PC-9 (cell line): ENCODE measurements at places on chromosomes 5 and 9. TPM values are rescaled to one million over a fixed set of nuclear protein-coding genes. Genes with fewer than 3 reads are reported as not detected.

Gene MEGF10
- total RNA-seq = not detected in 2 replicates

DNA sequence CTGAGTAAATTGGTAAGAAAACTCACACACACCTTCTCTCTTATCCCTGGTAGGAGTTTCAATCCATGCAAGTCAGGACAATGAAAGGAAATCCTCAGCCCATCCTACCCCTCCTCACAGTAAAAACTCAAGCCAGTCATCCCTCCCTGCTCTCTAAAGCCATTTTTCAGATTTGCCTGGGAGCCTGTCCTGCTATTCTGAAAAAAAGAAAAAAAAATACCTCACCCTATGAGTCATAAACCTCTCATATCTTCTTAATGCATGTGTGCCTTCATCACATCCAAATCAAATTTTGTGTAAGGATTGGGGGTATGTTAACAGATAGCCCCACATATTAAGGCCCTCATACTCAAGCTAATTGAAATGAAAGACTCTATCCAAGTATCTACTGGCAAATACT is 14.1 kb downstream of the UGT3A2 start:
- DNase-seq = no peak

GRCh38 chr5:132840896-132841295 is 10.4 kb upstream of the SHROOM1 start:
- DNase-seq = no peak

GRCh38 chr9:114083666-114084065 is 5.6 kb upstream of the AMBP start:
- no peak for DNase-seq

DNA sequence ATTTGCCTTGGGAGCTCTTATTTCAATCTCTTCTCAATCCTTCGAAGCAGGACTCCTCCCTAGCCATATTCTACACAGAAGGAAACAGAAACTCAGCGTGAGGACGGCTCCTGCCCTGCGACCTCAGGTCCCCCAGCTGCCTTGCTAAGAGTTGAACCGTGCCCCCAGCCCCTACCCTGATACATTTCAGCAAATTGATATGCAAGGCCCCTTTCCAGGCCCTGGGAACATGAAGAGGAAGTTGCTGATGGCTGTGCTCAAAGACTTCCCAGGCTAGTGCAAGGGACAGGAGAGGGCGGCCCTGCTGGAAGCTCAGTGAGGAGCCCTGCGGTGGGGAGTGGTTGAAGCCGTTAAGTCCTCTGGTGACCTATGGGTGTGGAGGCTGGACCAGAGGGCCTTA is 41.5 kb downstream of the BOD1 start:
- no peak for DNase-seq

DNA sequence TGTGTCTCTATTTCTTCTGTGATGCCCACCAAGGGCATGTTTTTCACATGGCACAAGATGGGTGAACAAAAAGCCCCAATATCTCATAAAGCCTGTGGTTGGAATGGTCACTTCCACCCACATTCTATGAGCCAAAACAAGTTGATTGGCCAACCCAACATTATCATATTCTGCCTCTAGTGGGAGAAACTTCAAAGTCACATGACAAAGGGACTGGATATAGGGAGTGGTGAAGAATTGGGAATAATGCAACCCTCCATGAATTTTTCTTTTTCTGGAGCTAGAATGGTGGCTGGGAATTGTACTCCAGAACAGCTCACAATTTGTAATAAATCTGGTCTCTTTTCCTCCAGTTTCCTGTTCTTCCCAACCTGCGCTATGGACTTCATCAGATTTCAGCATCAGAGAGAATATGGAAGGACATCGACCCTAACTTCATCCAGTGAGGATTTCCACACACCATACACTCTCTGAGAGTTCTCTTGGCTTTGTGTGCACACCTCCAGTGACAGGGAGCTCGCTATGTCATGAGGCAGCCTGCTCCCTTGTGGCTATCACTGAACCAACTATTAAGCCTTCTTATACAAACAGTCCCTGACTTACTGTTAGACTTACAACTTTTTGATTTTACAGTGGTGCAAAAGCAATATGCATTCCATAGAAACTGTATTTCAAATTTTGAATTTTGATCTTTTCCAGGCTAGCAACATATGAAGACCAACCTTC is 12.0 kb upstream of the B4GALT1 start:
- DNase-seq = no peak

DNA sequence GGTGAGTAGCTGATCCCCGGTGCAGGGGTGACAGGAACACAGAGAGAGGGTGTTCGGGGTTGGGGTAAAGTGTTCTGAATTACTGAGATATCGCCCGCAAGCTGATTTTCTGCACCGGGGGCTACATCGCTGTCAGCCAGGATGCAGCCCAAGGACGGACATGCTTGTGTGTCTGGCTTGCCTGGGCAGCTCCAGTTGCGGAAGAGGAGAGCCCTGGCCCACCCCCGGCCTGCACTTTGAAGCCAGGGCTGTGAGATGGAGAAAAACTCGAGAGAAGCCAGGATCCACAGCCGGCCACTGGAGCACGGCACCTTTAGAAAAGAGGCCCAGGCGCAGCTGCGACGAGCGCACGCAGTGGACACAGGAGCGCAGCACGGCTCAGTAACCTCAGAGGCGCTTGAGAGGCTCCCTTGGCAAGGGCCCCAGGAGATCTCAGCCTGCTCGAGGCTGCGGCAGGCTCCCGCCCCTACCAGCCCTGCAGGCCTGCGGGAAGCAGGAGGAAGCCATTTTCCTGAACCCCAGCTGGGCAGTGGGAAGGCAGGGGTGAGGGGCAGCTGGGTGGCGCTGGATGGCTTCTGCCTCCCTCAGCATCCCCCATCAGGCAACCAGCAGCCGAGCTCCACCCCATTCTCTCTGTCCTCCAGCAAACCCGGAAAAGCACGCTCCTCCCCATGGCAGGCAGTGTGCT is 59.2 kb downstream of the C9orf50 start:
- no peak for DNase-seq

DNA sequence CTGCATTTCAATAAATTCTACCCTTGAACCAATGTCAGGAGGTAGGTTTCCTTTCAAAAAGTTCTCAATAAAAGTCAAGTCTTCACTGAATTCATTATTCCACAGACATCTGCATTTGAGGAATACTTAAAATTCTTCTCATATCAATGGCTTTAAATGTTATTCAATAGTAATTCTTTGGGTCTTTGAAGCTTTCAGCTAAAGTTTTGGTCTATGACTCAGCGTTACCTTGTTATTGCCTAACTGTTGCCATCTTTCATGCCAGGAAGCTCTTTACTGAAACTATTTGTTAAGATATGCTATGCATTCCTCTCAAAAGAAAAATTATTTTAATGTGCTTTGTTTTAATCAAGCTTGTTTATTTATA is 170.5 kb downstream of the NNT start:
- no peak for DNase-seq

DNA sequence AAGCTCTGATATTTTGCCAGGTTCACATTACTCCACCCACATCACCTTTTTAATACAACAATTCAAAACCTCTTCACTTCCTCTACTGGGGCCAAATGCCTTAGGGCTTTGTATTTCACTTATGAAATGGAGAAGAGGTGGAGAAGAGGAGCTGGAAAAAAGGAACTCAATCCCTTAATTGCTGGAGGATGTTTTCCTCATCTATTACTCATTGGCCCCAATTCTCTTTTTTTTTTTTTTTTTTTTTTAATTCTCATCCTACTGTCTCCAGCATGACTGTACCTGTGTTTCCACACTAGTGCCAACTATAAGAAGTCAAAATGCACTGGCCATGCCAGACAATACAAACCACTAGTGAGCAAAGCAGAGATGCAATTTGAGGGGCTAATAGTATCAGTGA is 20.9 kb downstream of the FAM13B start:
- DNase-seq = no peak

Gene LCN12
- 9.3 and 14.2 TPM in 2 replicates for total RNA-seq

Gene FAT2
- total RNA-seq = 0.28 and 0.48 TPM in 2 replicates

- DNase-seq = no peak
Observed at GRCh38 chr9:84490842-84491325, 150.3 kb upstream of the SLC28A3 start.

Gene IFNA21
- total RNA-seq = not detected in 2 replicates

- DNase-seq = no peak
Observed at GRCh38 chr9:111926421-111926875, 29.8 kb downstream of the UGCG start.

- no peak for DNase-seq
Observed at GRCh38 chr5:52685566-52685965, 102.2 kb upstream of the ITGA1 start.

Gene PCDHGA1
- total RNA-seq = 0.07 TPM in 1 of 2 replicates, not detected in the other

DNA sequence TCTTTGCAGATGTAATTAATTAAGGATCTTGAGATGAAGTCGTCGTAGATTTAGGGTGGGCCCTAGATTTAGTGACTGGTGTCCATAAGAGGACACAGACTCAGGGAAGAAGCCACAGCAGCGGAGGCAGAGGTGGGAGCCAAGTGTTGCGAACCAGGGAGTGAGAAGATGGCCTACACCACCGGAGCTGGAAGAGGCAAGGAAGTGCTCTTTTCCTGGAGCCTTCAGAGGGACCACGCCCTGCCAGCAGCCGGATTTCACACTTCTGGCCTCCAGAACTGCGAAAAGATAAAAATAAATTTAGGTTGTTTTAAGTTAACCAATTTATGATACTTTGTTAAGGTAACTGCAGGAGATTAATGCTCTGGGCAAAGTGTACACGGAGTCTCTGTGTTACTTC is 30.7 kb downstream of the EHMT1 start:
- no peak for DNase-seq

- peak; percentile 51 for DNase-seq
Observed at GRCh38 chr5:4941957-4942830, 197.9 kb upstream of the ADAMTS16 start.

Gene GHR
- not detected in 2 replicates for total RNA-seq

DNA sequence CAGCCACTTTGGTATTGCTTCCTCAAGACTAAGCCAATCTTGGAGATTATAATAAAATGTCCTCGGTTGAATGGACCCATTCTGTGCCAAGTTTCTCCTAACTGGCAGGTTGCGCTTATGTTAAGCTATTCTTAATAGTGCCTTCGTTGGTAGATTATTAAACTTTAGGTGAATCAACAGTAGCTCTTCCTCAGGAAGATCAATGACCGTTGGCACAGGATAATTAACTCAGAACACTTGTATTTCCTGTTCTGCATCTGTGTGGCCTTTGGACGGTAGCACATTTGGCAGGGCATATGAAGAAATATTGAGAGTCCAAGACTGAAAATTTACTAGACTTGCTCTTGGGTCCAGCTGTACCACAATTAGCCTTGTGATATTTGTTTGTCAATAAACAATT is 402.9 kb downstream of the MLLT3 start:
- no peak for DNase-seq

GRCh38 chr9:113701774-113702755 is 174.0 kb upstream of the ZNF618 start:
- DNase-seq = no peak

- DNase-seq = no peak
Observed at GRCh38 chr5:59140133-59140532, 557.3 kb downstream of the RAB3C start.

Gene PCDHGC4
- not detected in 2 replicates for total RNA-seq

GRCh38 chr9:127809002-127809539 is 6.4 kb downstream of the FPGS start:
- no peak for DNase-seq

- DNase-seq = no peak
Observed at GRCh38 chr5:141382469-141383294, at the start of gene PCDHGA7. Gene PCDHGA7 (plus strand): TSS chr5:141382742. CDS start chr5:141382900, 158 bp downstream.

Gene FOXD4
- not detected in 2 replicates for total RNA-seq

DNA sequence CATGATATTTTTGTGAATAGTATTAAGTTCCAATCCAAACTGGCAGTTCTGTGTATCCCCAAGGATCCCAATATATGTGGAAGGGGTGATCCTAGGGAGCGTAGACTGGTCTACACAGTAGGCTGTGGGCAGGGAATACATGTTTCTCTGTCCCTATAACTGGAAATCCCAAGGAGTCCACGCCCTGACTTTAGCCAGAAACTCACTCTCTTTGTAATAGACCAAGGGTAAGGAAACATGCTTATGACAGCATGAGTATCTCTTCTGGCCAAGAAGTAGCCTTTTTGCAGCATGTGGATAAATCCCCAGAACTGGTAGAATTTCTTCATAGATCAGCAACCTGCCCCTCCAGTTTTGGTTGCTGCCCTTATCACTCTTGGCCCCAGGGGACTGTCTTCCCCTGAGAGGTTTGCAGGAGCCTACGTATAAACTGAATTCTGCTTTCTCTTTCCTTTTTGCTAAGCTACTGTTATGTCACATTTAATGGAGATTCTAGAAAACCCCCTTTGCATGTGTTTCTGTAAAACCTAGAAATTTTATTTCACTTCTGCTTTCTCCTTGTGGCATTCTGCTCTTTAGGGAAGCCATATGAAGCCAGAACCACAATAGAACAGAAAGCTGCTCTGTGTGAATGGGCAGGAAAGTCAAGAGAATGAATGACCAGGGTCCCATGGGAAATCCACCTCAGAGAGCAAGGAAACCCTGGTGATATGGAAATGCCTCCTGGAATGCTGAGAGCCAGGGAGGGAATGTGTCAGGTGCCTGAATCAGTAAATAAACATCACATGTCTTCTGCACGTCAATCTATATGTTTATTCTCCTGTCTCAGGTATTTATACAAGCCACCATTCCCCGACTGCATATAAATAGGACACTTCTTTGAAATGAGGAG is 3.5 kb downstream of the IFNA2 start:
- DNase-seq = no peak

Gene TEX48
- not detected in 2 replicates for total RNA-seq

DNA sequence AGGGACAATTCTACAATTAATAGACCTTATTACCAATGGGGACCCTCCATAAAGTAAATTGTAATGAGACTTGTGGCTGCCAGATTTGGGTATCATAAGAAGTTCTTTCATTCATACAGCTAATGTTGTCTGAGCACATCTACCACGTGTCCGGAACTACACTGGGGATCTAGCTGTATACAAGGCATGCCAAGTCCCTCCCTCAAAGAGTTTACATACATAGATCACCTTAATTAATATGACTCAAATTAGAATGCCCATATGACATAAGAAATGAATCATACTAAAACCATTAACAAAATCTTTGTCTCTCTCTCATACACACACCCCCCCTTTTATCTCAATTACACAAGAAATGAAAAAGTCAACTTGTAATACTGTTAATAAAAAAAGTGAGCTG is 18.0 kb upstream of the NR4A3 start:
- DNase-seq = no peak

DNA sequence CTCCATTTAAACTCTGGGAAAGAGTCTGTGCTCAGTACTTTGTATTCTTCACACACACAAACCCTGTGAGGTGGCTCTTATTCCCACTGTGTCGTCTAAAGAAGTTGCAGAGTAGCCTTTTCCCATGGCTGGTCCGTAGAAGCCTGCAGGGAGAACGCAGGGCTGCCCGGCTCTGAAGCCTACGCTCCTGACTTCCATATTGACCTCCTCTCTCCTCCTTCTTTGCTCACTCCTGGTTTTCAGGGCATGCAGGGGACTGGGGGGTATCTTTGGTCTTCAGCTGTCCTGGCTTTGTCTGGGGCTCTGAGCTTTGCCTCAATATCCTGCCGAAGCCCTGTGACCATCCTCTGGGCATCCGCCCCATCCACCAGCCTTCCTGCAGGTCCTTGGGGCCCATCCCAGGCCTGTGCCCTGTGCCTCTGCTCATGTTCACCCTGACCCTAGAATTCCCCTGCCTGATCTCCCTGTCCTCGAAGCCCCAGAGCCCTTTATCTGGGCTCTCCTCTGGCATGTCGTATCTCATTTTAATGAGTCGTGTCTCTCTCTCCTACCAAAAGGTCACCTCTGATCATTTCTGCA is 83.8 kb upstream of the FSTL4 start:
- no peak for DNase-seq

Gene RCL1
- total RNA-seq = 8.5 and 9.5 TPM in 2 replicates
